Activated CD4-positive, CD25-positive, alpha-beta regulatory T cell treated with anti-CD3 and anti-CD28 coated beads, Interleukin-2, amount 50 U/mL, for 24 hours (primary cell): ENCODE measurements at places on chromosomes 5 and 9.

DNA sequence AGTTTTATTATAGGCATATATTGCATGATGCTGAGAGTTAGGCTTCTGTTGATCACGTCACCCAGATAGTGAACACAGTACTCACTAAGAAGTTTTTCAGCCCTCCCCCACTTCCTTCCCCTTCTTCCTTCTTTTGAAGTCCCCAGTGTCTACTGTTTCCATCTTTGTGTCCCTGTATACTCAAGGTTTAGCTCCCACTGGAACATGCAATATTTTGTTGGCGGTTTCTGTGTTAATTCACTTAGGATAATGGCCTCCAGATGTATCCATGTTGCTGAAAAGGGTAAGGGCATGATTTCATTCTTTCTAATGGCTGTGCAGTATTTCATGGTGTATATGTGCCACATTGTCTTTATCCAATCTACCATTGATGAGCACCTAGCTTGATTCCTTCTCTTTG is 764.3 kb downstream of the MTRR start:
- ATAC-seq: no peak

DNA sequence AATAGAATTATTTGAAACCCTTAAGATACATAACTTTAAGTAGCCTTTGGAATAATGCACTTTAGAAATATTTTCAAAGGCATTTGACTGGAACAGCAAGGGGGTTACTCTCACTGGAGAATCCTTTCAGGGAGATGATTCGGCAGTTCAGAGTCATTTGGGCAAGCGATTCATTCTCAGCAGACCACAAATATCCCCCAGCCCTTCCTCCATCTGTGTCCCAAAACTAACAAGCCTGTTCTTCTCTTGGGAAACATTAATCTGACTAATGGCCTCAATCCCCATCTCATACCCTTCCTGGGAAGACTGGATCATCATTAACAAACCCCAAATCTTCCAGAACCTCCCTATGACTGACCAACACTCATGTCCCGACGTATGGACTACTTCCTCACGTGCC is 65.8 kb upstream of the S1PR3 start:
- ATAC-seq: no peak

DNA sequence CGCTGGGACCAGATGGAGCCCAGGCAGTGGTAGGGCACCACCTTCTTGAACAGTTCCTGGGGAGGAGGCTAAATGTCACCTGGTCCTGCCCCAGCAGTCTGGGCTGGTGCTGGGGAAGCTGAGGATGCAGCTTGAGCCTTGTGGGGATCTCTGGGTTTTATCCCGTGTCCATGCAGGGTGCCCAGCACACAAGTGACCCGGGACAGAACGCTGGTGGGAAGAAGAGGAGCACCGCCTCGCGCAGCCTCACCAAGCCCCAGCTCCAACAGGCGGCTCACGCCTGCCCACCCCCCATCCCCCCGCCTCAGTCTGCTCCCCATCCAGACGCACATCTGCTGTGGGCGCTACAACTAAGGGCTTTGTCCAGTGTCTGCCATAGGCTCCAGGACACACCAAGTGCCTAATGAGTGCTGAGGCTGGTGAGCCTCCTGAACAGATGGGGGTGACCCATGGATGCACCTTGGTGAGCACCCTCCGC is 13.8 kb downstream of the RALGDS start:
- no peak for ATAC-seq

DNA sequence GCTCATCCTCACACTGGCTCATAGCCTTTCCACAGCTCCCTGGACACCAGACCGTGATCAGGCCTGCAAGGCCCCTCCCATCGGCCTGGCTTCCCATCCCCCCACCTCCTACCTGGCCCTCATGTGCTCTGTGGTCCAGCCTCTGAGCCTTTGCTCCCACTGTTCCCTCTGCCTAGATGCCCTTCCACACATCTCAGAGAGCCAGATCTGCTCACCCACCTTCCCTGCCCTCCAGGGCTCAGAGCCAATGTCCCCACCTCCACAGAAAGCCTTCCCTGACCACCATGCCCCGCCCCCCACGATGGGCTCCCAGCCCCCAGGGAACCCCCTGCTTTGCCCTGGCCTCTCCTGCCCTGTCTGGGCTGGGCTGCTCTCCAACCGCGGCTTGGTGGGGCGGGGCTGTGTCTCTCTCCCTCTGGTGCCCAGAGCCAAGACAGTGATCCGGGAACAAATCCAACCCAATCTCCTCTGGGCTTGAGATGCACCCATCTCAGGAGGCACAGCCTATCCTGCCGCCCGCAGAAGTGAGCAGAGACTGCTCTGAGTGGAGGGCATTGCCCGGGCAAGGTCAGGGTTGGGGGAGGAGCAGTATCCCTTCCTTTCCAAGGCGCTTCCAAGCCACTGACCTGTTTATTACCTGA is 1.6 kb downstream of the NINJ1 start:
- no peak for ATAC-seq

DNA sequence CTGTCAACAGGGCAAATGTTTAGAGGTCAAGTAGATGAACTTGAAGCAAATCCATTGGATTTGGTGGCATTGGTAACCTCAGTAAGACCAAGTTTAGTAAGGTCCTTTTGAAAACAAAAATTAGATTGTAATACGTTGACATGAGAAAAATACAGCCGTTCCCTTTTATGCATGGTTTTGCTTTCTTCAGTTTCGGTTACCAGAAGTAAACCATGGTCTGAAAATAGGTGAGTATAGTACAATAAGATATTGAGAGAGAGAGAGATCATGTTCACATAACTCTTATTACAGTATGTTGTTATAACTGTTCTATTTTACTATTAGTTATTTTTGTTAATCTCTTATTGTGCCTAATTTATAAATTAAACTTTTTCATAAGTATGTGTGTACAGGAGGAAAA is 156.6 kb upstream of the SLC12A2 start:
- ATAC-seq: no peak

- no peak for ATAC-seq
Measured at GRCh38 chr9:78235256-78235761, 566 bp upstream of the CEP78 start.

DNA sequence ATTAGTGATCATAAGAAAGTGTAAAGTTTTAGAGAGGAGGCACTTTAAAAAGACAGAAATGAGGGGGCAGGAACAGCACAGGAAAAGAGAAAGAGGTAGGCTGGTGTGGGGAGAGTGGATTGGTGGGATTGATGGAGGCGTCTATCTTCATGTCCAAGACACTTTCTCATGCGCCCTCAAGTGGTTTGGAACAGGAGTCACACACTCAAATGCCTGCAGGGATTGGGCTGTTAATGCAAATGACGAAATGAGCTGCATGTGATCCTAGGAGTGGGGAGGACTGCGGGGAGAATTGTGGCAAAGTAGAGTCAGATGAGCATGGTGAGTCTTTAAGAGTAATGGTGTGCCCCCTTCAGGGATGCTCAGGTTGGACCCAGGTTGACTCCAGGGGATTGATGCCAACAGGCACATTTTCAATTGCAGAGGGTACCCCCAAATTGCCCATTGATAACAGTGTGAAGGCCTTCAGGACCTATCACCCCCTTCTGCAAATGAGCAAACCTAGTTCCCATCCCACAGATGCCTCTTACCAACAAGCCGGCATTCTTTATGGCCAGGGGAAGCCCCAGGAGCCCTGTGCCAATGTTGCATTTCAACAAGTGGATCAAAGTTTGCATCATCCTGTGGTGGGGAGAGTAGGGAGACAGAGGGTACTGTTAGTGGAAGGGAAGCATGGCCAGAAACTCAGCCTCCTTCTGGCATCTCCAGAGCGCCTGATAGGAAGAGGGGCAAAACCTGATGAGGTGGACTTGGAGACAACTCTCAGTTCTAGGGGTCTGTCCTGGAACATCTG is 5.3 kb downstream of the SLC36A3 start:
- no peak for ATAC-seq

DNA sequence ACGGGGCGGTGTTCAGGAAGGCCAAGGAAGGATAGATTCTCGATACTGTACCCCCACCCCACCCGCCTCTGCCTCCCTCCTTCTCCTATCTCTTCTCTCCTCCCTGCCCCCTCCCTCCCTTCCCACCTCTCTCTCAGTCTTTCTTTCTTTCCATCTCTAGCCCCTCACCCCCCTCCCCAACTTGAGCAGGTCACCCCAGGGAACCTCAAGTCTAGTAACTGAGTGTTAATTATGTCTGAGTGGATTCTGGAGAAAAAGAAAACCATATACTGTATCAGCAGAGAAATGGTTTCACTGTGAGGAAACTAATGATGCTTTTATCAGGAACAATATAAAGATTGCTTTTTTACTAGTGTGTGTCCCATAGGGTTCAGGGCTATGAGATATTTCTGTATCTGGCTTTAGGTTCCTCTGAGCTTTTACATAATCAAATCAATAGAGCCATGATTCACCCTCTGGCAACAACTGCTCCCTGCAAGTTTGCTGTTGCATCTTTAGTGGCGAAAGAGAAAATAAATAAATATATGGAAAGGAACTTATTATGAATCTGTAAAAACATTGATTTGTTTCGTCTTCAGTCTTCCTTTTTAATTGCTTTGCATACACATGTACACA is 639.7 kb downstream of the CCDC171 start:
- ATAC-seq: no peak

DNA sequence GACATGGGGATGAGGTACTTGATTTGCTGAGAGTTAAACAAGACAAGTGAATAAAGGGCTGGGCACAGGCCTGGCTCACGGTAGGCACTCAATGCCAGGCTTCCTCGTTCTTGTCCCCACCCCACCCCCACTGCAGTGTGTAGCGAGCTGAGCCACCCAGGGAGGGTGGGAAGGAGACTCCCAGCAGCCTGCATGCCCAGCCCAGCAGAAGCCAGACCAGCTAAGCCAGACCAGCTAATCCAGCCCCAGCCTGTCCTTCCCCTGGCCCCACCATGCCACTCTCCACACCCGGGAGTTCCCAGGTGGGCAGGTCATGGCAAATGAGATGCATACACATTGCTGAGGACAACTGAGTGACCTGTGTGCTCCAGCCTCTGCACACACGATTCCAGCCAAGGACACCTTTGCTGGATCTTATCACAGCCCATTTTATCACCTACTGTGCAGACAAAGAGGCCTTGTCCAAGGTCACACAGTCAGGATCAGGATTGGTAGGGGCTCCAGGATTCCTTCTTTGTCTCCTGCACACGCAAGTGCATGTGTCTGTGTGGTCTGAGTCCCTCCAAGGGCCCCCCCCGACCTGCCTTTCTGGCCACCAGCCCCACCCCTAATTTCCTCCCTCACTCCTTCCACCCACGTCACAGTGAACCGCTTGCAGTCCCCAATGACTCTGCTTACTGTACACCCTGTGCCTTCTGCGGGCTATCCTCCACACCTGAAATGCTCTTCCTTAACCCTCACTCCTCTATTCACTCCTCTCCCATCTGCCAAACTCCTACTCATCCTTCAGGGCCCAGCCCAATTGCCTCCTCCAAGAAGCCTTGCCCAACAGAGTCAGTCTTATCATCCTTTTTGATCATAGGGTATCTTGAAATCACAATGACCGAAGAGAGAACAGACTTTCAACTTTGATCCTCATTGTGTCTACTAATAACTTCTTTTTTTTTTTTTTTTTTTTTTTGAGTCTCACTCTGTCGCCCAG is 26.6 kb downstream of the DUSP1 start:
- ATAC-seq: no peak

- no peak for ATAC-seq
Measured at GRCh38 chr5:151345808-151346478, 1.4 kb downstream of the SLC36A2 start.

GRCh38 chr5:137264573-137264972 is 234.6 kb downstream of the SPOCK1 start:
- ATAC-seq: no peak

GRCh38 chr9:126556560-126557250 is 57.0 kb upstream of the LMX1B start:
- ATAC-seq: no peak

DNA sequence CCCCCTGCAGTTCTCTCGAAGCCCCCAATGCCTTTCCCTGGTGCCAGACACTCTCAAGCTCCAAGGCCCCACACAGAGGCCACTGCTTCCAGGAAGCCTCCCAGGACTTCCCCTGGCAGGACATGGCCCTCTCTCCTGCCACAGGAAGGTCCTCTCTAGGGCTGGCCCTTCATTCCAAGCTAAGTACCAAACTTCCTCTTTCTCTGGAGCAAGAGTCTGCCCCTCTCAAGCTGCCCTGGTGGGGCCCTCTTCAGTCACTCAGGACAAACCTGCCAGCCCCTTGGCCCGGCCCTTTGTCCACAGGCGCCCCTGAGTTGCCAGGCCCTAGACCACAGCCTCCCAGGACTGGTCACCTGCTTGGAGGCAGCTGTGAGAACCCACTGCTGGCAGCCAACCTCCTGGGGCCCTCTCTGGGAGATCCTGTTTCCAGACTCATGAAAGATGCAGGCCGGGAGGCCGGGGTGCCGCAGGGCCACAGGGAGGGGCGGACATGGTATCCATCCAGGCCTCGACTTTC is 6.6 kb downstream of the NINJ1 start:
- no peak for ATAC-seq

DNA sequence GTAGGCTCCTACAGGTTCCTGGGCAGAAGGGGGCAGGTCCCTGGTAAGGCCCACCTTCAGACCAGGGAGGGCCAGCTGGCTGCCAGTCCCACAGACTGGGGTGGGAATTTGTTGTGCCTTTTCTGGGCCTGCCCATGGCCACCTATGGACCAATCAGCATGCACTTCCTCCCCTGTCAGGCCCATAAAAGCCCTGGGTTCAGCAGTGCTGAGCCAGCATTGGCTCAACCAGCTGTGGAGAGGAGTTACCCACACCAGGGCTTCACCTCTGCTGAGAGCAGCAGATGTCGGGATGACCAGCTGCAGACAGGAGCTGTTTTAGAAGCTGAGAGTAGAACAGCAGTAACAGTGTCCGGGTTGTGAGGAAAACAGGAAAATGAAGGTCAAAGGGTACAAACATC is 373.4 kb upstream of the ACO1 start:
- ATAC-seq: no peak

- no peak for ATAC-seq
Measured at GRCh38 chr5:116666901-116667300, 92.3 kb upstream of the SEMA6A start.

DNA sequence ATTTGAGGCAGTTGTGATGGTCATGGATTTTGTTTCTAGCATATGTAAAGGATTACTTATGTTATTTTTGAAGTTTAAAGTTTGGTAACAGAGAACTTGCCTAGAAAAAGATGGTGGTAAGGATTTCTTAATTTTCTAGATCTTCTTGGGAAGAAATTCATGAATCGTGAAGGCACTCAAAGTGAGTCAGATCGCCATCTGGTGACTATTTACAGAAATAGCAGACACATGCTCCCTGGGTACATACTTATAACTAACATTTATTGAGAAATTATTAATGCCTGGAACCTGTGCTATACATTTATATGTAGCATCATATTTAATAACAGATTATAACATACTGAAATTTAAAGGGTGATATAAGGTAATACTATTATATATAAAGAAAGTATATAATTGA is 299.7 kb downstream of the IZUMO3 start:
- no peak for ATAC-seq
